Vagina (tissue), 2 donors: ENCODE measurements at places on chromosomes 16 and 17.

DNA sequence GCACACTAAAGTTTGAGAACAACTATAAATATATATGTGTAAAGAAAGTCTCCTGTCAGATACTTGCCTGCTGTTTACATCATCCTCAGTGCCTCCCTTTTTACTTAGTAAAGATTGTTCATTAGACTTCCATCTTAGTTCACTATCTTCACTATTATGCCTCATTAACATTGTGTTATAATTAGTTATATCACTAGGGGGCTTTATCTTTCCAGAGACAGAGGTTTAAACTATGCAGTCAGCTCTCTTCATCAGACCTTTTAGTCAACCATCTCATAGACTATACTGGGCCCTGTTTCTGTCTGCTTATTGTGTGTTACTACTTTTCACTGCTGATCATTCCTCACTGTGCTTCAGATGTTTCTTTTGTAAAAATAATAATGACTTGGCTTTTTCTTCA lies 630.8 kb upstream of the KIF2B start:
- no peaks in the 10 kb centered on the region for H3K27me3 ChIP-seq
- DNase-seq = no peak
- H3K27ac ChIP-seq = no peak overlapping the region
- H3K4me3 ChIP-seq = no peak overlapping the region
- H3K4me1 ChIP-seq = no peaks in the 10 kb centered on the region

DNA sequence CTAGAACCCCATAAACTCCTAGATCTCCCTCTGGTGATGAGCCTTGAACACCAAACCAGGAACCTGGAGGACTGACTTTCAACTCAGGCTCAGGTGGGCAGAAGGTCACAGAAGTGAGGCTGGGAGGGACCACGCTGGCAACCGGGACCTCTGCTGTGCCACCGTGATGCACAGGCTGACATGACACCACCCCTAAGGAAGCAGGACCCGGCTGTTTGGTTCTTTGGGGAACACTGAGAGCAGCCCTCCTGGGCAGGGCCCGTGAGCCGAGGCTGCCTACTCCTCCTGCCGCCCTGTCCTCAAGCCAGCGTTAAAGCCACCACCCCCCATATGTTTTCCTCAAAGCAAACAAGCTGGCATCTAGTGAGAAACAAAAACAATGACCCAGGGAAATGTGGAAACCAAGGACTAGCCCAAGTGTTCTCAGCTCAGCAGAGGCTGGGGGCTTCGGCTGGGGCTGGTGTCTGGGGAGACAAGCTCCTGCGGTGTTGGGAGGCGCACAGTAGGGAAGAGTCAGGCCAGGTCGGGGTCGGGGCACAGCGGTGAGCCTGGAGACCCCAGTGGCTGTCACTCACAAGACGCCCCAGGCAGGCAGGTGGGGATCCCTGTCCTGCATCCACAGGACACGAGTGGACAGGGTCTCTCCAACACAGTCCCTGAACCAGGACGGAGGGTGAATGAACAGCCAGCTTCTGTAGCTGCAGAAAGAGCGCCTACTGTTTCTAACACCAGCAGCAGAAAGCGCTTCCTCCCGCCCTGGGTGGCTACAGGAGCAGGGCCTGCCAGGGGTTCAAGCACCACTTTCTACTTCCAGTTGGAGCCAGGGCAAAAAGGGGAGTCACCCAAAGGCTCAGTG lies 1.7 kb downstream of the SMIM5 start:
- peak overlapping the region; percentile 89 for H3K27ac ChIP-seq
- no peaks in the 10 kb centered on the region for H3K36me3 ChIP-seq
- no peak for DNase-seq
- H3K27me3 ChIP-seq = no peaks in the 10 kb centered on the region
- peaks cover 25% of the 10 kb centered on the region for H3K4me1 ChIP-seq

- peak overlapping the region; percentile 65 for H3K4me3 ChIP-seq
- peaks cover 3% of the 10 kb centered on the region for H3K27me3 ChIP-seq
- peak overlapping the region; percentile 75 for H3K27ac ChIP-seq
- peaks cover 39% of the 10 kb centered on the region for H3K4me1 ChIP-seq
- H3K36me3 ChIP-seq = no peaks in the 10 kb centered on the region
Measured at GRCh38 chr17:6651919-6652452, 424 bp downstream of the C17orf100 start.

GRCh38 chr17:16327018-16327417 lies 26.3 kb downstream of the CENPV start:
- H3K27ac ChIP-seq = no peak overlapping the region
- H3K4me3 ChIP-seq = no peak overlapping the region
- H3K36me3 ChIP-seq = peaks cover 17% of the 10 kb centered on the region
- DNase-seq = no peak
